Fibroblast of mammary gland (primary cell): ENCODE measurements at places on chromosomes 13 and 19.
A peak's percentile ranks its signal among the peaks of the same experiment; 100 is the strongest.

GRCh38 chr19:2782329-2782935, 641 bp downstream of the SGTA start:
- DNase-seq: no peak

- peak; percentile 33 for DNase-seq
Measured at GRCh38 chr19:862581-863314, 3.3 kb downstream of the CFD start.

DNA sequence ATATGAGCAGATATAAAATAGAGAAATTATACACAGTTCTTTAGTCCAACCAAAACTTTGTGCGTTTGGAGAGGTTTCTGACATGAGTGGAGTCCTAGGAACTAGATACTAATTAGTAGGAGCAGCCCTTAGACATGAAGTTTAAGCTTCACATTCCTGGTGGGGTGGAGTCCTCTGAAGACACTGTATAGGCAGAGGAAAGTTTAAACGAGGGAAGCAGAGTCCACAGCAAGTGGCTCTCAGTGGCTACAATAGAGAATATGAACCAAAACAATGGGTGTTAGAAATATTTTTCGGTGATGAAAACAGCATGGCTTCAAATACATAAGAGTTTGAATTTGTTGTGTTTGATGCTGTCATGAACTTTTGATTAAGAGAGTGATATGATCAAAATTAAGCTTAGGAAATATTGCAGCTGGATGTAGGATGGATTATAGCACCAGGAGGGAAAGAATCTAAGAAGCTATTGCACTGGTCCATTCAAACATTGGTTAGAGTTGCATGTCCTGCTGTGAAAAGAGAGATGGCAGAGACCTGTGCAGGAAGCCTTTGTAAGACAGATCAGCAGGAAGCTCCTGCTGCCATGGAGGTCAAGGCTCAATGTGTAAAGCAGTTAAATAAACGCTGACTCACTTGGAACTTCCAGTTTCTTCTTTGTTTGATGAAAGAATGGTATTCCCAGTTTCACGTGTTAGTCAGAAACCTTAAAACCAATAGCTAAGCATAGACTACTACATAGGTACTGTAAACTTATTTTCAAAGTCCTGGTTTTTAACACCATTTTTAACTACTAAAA, 175.2 kb downstream of the TDRD3 start:
- peak; percentile 77 for DNase-seq

DNA sequence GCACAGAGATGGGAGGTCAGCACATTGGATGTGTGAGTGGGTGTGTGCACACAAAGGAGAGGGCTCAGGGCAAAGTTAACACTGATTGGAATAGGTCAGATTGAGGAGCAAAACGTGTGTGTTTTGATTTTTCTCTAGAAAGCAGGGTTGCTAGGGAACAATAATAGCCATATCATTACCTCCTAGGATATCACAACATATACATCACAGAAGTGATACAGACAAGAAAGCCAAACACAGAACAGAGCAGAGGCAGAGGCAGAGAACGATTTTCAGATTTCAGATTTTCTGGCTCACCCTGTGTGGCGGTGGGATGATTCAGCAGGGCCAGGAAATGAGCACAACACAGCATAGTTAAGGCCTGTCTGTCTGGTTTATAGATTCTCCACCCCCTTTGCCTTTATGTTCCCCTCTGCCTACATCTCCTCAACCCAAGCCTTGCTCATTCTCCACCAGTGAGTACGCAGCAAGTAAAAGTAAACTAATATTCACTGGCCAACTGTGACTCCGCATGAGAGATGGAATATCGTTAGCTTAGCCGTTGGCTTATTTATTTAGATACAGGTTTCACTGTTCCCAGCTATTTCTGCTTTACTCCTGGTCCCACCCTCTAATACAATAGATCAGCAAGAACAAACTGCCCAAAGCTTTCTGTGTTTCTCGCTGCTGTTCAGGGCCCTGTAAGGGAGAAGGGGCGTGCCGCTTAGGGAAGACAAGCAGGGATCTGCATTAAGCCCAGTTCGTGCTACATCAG, 182.7 kb upstream of the TSC22D1 start:
- DNase-seq: peak; percentile 94

DNA sequence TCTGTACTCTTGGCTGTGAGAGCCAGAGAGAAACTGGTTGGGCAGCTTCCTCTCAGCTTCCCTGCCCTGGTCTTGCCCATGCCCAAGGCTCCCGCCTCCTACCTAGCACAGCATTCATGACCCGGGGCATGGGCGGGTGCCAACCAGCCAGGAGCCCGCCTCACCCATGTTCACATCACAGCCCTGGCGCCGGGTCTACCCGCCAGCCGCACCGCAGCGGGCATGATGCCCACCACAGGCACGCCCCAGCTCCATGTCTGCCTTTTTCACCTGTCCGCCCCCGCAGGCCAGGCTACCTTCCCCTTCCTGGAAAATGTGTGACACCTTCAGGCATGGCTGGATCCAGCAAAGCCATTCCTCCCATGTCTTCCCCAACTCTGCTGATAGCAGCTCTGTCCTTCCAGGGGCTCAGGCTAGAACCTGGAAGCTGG, 42.1 kb downstream of the PTPRS start:
- DNase-seq: no peak
